Endothelial cell of umbilical vein (primary cell): ENCODE measurements at places on chromosomes 3 and 15. TPM values are rescaled to one million over a fixed set of nuclear protein-coding genes. Genes with fewer than 3 reads are reported as not detected.

DNA sequence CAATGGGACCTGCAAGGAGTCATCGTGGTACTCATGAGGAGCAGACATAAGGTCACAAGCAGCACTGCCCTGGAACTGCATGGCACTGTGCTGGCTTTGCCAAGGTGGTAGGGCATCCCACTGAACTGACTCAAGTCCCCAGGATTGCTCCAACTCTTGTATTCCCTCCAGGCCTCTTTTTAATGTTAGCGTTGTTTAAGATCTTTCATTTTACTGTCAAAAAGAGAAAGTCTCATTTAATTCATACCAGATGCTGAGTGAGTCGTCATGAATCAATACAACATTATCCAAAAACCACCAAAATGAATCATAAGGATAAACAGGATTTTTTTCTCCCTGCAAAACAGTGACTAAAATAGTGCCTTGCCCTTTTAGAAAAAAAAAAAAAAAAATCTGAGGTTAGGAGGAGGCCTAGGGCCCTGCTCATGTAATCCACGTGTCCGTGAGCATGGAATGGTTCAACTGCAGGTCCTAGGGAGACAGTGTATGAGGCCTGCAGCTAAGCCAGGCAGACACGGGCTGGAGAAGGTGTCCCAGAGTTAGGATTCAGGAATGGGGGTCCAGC lies 36.7 kb upstream of the BLM start:
- no peak for DNase-seq

- DNase-seq = no peak
Observed at GRCh38 chr3:87375231-87375682, 98.9 kb upstream of the POU1F1 start.

GRCh38 chr3:541062-541801 lies 344.7 kb downstream of the CHL1 start:
- DNase-seq = no peak

DNA sequence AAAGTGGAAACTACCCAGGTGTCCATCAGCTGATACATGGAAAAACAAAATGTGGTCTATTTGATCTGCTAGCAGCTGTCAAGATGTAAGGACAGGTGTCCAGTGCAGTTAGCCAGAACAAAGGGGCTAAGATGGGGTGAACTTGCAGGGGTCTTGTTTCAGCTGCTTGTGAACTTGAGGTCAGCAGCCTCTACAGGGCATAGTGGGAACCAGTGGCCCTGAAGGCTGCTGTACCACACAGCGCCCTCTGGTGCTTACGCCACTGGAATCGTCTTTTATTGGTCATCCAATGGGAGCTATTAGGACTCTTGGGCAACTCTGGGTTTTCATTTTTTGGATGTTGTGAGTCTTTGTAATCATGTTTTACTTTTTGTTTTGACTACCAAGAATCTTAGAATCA lies 62.2 kb upstream of the CTSH start:
- peak; percentile 41 for DNase-seq

- DNase-seq = peak; percentile 7
Observed at GRCh38 chr15:42275780-42276391, 2.7 kb upstream of the TMEM87A start.

DNA sequence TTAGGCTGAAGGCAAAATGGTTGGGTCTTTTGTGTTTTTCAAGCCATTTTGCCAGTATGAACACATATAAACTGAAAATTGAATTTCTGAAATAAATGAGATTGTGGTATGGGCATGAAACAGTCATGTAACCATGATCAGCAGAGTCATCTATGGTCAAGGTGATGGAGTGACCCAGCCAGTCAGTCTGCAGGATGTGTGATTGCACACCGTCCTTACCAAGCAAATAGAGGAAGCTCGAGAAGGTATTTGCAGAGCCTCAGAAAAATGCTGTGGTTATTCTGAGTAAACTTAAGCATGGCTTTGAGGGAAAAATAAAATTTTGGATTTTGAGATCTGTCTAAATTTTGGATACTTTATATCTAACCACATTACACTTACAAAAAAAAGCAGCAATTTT lies 95.9 kb upstream of the RNF7 start:
- DNase-seq = no peak

GRCh38 chr15:78236491-78236890 lies 2.1 kb upstream of the ACSBG1 start:
- DNase-seq = no peak

DNA sequence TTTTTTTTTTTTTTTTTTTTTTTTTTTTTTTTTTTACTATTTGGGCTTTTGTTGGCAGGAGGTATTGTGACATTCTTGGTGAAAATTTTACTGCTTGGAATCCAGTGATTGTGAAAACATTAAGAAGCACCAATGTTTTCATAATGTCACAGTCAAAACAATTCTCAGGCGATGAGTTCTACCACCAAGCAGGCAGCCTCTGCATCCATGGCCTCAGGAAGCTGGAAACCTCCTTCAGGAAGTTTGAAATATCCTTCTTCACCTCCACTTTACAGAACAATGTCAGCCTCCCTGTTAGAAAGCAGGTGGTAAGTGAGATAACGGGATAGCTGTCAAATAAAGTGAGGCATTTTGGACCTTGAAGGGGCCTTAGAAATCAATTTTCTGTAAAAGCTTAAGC lies 98.3 kb downstream of the MEX3B start:
- peak; percentile 42 for DNase-seq

DNA sequence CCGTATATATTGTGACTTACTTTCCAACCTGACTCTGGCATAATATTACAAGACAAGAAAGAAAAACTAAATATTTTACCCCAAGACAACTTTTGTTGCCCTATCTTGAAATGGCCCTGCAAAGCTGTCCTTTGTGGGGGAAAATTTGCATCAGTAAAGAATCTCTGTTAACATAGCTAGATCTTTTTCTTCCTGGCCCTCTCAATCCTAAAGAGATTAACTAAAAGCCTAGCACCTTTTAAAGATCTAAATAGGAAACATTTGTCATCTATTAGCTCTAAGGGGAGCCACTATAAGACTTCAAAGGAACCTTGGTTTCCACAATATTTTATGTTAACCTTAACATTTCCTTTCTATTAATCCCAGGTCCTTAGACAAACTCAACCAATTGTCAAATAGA lies 199.0 kb upstream of the SLITRK3 start:
- DNase-seq = no peak

DNA sequence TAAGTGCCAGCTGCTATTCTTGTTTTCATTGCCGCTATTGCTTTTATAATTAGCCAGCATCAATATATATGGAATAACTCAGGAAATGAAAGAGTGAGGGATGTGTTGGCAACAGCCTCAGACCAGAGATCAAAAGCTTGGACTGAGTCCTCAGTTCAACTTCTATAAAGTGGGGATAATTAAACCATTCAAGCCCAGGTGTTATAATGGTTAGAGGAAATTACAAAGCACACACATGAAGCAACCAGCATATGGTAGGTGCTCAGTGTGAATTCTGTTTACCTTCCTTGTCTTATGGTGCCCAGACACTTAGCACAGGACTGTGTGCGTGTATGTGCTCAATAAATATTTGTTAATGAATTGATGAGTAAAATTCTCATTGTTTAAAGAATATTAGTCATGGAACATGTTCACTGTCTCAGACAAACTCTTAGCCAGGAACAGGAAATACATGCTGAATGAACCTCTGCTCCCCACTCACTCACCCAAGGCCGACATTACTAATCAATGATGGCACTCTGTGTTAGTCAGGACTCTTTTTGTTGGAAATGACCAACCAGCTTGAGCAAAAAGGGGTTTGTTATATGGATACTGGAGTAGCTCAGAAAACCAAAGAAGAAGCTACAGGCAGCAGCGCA lies 16.7 kb upstream of the CCDC174 start:
- peak; percentile 59 for DNase-seq

OXSR1 gene
- polyA plus RNA-seq = 12.7 and 15.1 TPM in 2 replicates

GOLGA8A gene
- polyA plus RNA-seq = 12.3 and 17.8 TPM in 2 replicates

TUSC7 gene
- polyA plus RNA-seq = not detected in 2 replicates

KNL1 gene
- polyA plus RNA-seq = 3.7 and 4.0 TPM in 2 replicates

AGBL1 gene
- polyA plus RNA-seq = not detected in 2 replicates

BNIP2 gene
- polyA plus RNA-seq = 29.2 and 39.1 TPM in 2 replicates

INAFM2 gene
- polyA plus RNA-seq = 9.4 and 10.4 TPM in 2 replicates

GMNC gene
- not detected in 2 replicates for polyA plus RNA-seq

DNAJA4 gene
- 15.4 and 17.3 TPM in 2 replicates for polyA plus RNA-seq

RLBP1 gene
- not detected in 2 replicates for polyA plus RNA-seq

CCDC9B gene
- polyA plus RNA-seq = 4.8 and 7.6 TPM in 2 replicates

CADPS gene
- not detected in 2 replicates for polyA plus RNA-seq
